GM19239 (cell line): ENCODE measurements at places on chromosomes 16 and 17.

GRCh38 chr17:80071116-80071841 is 30.1 kb upstream of the GAA start:
- DNase-seq = no peak

DNA sequence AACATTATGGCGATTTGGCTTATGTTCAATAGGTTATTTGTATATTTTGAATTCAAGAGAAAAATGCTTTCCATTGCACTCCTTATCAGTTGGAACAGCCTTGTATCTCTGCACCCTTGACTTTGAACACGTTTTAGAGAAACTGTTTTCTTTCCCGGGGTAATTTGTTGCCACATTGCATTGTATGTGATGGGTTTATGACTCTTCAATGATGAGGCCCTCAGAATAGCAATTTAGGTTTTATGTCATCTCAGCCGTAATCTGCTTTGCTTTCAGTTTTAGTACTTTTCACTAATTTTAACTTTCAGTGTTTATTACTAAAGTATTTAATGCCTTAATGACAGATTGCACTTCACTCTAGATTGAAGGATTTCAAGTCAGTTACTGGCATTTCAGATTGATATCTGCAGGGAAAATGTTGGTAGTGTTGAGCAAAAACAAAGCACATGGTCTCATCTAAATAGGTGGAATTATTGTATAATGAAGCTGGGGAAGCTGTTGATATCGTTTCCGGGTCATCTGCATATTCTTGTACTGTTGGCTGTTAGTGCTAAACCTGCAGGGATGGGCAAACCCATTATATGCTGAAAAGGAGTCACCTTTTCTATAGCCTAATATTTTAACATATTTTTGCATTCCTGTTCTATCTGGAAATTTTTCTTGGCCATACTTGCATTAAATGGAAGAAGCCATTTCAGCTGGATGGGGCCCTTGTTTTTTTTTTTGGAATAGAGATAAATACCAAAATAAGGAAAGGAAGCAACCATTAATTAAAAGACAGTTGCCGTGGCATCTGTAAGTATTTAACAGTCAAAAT is 2.0 kb downstream of the LUC7L3 start:
- DNase-seq = no peak

- no peak for DNase-seq
Observed at GRCh38 chr17:60989846-60990245, 312.2 kb downstream of the BCAS3 start.

DNA sequence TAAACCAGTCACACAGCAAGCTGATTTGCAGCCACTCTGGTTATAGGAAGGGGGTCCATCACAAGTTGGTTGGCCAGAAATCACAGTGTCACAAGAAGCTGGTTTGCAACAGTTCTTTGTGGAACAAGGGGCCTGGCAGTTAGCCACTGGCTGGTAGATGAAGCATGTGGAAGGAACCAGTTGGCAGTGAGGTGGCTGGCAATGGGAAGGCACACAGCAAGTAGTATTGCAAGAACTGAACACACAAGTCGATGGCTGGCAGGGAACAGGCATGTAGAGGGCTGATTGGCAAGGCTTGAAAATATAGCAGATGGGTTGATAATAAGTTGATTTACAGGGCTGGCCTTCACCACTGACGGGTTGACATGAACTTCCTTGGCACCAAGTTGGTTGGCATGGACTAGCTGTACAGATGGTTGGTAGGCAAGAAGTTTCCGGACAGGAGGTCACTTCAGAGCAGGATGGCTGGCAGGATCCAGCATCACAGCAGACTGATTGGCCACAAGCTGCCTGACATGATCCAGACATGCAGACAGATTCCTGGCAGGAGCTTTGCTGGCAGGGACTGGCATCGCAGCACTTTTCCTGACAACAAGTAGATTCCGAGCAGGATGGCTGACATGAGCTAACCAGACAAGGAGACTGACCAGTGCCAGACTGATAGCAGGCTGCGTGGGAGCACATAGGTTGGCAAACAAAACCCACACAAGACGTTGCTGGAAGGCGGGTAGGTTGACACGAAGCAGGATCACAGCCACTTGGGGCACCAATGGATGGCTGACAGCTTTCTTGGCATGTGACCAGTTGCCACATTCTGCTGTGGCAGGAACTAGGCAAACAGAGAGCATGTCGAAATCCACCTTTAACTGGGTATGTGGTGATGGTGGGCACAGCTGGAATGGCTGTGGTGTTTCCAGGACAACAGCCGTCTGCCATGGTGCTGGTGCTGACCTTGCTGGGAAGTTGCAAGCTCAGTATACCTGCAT is at the start of gene KRTAP29-1:
Gene KRTAP29-1, minus strand, starts transcription at position 936 of the 986 bp plus-strand sequence. Its CDS starts 0 bp downstream, at position 936.
- DNase-seq = no peak

DNA sequence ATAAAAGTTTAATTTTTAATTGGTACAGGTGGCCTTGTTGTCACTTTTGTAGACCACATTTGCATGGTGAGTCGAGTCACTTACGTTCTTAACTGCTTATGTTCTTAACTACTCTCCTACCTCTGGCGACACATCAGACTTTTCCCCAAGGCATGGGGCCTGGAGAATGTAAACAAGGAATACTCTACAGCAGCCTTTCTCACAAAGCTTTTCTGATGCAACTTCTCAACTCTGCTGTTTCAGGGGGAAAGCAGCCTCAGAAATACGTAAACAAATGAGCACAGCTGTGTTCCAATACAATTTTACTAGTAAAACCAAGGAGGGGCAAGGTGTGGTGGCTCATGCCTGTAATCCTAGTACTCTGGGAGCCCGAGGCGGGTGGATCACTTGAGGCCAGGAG is 6.9 kb downstream of the KARS1 start:
- DNase-seq = no peak

DNA sequence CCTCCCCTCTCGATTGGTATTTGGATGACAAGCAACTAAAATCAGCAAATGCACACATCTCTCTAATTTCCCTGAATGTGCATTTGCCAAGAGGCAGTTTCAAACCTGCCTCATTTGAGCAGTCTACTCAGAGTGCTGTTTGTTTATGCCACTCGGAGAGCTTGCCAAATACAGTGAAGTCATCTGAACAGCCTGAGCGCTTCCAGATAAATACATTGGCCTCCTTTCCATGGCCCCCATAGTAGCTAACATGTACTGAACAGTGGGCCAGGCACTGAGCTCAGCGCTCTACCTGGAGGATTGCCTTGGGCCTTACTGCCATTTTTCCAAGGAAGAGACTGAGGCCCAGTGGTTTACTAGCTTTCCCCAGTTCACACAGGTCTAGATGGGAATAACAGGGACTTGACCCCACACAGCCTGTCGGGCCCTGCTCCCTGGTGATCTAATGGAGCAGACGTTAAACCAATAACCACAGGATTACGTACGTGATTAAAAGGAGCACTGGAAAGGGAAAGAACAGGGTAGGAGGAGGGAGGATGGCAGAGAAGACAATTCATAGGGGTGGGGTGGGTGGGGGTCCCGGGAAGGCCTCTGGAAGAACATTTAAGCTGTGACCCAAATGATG is 18.7 kb upstream of the ANKRD40CL start:
- no peak for DNase-seq

- no peak for DNase-seq
Observed at GRCh38 chr16:11143372-11144035, 112.5 kb downstream of the SOCS1 start.

DNA sequence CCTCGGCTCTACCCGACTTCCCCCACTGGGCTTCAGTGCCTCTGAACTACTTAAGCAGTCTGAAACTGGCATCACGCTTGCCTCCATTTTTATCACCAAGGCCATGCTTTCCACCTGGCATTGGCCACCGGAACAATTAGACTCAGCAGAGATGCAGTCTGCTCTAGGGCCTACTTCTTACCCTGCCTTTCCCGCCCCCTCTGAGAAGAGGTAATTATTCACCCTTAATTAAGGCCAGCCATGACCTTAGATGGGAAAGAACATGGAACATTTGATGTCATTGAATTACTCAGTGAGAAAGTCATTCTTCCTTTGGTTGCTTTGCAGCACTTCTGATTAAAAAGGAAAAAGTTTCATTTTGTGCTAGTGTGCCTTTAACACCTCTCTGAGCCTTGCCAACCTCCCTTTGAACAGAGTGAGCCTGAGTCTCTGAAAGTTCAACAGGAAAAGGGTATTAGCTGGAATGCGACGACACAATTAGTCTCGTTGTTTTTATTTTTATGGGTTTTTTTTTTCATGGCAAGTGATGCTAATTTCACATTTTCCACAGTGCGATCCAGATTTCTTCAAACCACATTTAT is 60.9 kb upstream of the TNRC6A start:
- DNase-seq = no peak

GRCh38 chr17:50707289-50708049 is at the start of gene ANKRD40:
Gene ANKRD40, minus strand, starts transcription at chr17:50707914. Its CDS starts 260 bp downstream, at chr17:50707654.
- peak; percentile 67 for DNase-seq

DNA sequence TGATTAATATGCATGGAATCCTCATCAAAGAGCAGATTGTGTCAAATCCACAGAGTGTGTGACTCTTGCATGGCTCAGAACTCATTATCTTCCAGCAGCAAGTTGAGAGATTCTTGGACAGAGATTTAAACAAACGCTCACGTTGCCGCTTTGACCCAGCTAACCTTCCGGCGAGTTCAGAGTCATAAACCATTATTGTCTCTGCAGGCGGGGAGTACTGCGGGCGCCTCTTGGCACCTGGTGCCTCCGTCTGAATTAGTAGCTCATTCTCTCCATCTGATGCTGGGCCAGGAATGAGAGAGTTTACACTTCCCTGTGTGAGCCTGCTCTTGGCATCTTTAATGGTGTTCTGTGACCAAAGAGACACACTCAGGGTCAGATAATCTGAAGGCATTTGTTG is 138.6 kb upstream of the WSCD1 start:
- no peak for DNase-seq

GRCh38 chr16:66168777-66169176 is 197.7 kb upstream of the CDH5 start:
- no peak for DNase-seq

- no peak for DNase-seq
Observed at GRCh38 chr16:53904533-53904932, 200.6 kb downstream of the FTO start.

- no peak for DNase-seq
Observed at GRCh38 chr17:37067555-37068111, 118.9 kb downstream of the AATF start.

GRCh38 chr16:11218604-11218962 is 37.4 kb downstream of the SOCS1 start:
- no peak for DNase-seq

GRCh38 chr17:70582777-70583176 is 413.4 kb downstream of the KCNJ2 start:
- DNase-seq = no peak
